Caco-2 (cell line): ENCODE measurements at places on chromosomes 4 and X. TPM values are rescaled to one million over a fixed set of nuclear protein-coding genes. Genes with fewer than 3 reads are reported as not detected.

- DNase-seq: no peak
Observed at GRCh38 chrX:1239681-1240142, 27.3 kb upstream of the CRLF2 start.

The NAP1L2 gene
- total RNA-seq: 0.12 and 0.16 TPM in 2 replicates

The MAGEE2 gene
- not detected in 2 replicates for total RNA-seq

DNA sequence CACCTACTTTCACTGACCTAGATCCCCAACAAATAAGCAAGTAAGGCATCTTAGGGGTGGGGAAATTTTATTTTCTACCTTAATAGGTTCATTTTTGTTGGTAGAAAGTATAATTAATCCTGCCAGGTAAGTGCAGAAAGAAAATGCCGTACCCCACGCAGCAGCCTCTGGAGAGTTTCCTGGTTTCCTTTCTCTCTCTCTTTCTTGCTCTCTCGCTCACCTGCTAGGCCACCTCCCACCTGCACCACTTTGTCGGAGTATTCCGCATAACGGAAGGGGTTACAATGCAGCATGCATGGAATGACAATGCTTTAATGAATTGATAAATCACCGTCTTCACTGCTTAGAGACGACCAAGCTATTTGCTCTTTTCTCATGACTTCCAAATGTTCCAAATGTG is 101.0 kb downstream of the SCD5 start:
- no peak for DNase-seq

- DNase-seq: no peak
Observed at GRCh38 chr4:126468144-126468543, 1153.4 kb downstream of the FAT4 start.

GRCh38 chr4:184648054-184648312 is 1.3 kb downstream of the CASP3 start:
- no peak for DNase-seq

The MUC7 gene
- not detected in 2 replicates for total RNA-seq

DNA sequence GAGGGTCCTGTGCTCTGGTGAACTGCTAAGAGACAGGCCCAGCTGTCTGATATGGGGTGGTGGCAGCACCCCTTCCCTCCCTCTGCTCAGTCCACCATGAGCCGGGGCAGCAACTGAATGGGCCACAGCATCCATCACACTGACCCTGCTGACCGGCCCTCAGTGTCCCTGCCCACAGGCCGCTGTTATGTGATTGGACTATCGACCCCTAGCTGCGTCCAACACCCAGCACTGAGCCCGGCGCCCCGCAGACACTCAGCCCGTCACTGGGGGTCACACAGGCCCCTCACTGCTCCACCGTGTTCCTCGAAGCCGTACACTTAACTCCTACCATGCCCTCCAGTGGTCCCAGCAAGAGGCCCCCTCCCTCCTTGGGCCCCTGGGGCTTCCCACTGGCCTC is 88.8 kb upstream of the PSAPL1 start:
- no peak for DNase-seq

DNA sequence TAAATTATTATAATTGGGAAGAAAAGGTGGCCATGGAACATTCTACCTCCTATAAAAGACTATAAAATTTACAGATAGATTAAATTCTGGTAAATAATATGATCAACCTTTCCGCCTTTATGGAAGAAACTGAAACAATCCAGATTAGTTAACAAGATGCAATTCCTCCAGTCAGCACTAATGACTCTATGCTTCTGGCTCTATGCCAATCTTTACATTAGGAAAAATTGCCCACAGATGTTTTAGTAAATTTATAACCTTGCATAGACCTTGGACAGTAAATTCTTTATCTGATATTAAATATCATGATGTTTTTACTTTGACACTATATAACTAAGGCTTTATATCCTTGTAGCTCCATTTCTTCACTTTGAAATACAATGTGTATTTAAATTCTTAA is 2302.5 kb downstream of the ARAP2 start:
- DNase-seq: no peak
